ENCODE measurements at places on chromosomes 5 and 9.

DNA sequence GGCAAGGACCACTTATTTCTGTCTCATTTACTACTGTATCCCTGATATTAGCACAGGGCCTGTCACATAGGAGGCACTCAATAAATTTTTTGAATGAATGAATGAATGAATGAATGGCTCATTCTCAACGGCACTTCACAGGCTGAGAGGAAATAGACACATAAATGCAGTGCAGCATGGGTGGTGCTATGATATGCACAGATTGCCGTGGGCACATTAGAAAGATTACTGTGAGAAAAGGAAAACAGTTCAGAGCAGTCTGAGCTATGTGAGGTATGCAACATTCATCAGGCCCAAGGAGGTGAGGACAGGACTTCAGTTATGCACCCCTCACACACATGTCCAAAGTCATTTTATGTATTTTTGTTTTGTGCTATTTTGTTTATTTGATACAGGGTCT, 6.4 kb upstream of the NOL6 start:
- DNase-seq, result no peak

DNA sequence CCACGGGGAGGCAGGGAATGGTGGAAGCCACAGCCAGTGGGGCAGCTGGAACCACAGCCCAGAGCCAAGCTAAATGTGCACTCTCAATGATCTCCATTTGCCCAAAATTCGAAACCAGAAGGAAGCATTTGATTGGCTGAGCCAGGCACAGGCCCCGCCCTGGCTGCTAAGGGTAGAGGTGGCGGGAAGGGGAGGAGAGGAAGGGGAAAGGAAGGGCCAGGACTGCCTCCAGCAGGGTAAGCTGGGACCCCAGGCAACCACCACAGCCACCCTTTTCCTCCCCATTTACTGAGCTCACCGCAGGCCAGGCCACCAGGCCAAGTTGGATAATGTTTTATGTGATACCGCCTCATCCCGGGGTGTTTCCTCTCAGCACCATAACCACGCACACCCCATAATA, 100.3 kb upstream of the RAPGEF1 start:
- DNase-seq, result no peak

DNA sequence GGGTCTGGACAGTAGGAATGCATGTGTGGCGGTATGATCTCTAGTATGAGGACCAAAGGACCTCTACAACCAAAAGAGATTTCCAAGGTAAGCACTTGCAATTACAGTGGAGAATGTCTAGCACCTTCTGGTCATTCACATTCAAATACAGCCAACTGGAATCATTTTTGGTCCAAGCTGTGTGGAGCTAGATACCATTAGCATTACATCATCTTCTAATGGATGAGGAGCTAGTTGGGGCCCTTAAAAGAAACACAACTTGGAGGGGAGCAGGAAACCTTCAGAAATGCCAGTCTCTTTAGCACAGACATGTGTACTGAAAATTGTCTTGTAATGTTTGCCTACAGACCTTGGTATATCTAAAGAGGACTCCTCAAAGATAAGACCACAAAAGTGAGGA, 244.7 kb downstream of the BNC2 start:
- DNase-seq, result no peak

GRCh38 chr5:153981905-153982605, 56.7 kb downstream of the FAM114A2 start:
- DNase-seq, result no peak

DNA sequence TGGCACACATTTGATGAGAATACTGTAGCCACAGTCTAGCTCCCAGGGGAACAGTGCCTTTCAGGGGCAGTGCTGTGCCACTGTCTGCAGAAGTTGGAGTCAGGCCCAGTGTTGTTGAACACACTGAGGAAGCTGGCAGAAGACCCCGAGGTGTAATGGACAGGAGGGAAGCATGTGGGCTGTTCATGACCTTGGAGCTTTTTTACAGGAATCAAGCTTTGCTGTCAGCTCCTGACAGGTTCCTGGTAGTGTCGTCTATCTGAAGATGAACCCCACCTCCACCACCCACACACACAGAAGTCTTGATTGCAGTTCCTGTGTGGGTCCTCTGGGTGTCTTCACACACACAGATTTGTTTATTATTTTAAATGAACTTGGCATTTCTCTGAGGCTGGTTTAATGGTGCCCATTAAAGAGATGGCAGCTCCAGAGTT, 40.3 kb upstream of the TNFAIP8 start:
- DNase-seq, result no peak

GRCh38 chr9:108269371-108269770, 586.4 kb downstream of the ACTL7B start:
- DNase-seq, result no peak

DNA sequence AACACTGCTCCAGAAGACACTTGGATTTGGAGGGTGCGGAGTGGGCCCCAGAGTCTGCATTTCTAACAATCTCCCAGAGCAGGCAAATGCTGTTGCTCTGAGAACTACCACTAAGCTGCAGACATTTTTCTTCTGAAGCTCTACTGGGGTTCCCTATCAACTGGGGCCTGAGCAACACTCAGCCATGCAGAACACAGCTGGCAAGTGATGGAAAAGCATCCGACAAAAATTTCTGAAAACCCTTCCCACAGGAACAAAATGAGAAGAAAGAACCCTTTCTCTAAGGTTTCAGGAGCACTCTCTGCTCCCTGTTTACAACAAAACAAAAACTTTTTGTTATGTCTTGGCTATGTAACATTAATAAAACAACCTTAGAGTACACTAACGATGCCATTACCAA, 516.9 kb downstream of the CTNND2 start:
- DNase-seq, result no peak

DNA sequence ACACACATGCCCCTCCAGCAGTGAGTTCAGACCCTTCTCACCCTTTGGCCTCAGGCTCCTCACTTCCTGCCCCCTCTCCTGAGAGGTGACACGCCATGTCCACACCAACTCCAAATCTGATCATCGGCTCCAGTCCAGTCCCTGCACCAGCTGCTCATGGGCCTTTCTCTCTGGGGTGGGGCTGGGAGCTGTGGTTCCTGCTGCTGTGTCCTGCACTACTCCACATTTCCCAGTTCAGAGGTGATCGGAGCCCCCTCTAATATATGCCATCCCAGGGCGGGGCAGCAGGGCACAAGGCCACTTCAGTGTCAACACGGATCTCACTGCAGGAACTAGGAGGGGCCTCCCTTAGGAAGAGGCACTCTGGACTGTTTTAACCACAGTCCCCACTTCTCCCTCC, 91.5 kb downstream of the ADAMTS2 start:
- DNase-seq, result no peak

- no peak for DNase-seq
Observed at GRCh38 chr5:121987685-121988073, 25.9 kb downstream of the SRFBP1 start.

- DNase-seq, result no peak
Observed at GRCh38 chr5:172172912-172173563, 15.0 kb downstream of the STK10 start.

DNA sequence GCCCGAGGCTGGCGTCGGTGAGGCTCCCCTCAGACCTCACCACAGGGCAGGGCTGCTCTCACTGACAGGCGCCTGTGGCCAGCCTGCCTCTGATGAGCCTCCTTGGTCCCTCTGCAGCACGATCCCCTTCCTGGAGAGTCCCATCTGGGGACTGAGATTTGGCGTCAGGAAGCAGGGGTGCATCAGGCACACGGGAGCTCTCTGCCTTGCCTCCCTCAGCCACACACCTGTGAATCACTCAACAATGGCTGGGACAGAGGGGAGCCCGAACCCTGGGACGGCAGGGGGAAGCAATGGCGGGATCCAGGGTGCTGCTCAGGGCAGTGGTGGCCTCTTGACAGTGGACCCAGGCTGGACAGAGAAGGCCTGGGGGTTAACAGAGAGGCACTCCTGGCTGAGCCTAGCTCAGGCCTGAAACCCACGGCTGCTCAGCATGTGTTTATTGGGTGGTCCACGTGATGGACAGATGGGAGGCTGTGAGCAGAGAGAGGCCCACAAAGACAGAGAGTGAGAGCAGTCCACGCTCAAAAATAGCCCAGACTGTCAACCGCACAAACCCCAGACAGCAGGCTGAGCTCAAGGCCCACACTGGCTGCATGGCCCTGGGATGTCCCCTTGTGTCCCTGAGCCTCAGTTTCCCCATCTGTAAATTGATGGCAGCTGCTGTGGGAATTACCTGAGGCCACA, 11.9 kb downstream of the RASGEF1C start:
- peak; percentile 28 for DNase-seq

DNA sequence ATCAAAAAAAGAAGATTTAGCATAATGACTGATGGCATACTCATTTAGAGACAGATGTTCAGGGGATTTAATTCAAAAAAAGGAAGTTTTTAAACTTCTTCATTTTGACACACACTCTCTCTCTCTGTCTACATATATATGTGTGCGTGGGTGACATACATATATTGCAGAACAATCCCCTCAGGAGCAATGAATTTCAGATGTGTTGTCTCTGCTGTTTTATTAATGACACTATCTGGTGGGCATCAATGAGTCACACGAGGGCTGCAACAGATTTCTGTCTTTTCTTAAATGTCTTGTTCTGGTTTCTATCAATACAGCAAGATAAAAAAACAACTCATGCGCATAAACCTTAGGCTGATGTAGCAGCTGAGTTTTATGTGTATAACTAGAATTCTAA, 123.5 kb upstream of the SLCO6A1 start:
- no peak for DNase-seq

GRCh38 chr9:77731008-77731698, 83.0 kb upstream of the GNA14 start:
- peak; percentile 20 for DNase-seq

GRCh38 chr5:1299961-1300360, 5.1 kb upstream of the TERT start:
- no peak for DNase-seq

- DNase-seq, result no peak
Observed at GRCh38 chr5:180689775-180690174, 40.4 kb upstream of the FLT4 start.

- DNase-seq, result no peak
Observed at GRCh38 chr9:88258024-88258423, 119.7 kb upstream of the SPATA31C2 start.

DNA sequence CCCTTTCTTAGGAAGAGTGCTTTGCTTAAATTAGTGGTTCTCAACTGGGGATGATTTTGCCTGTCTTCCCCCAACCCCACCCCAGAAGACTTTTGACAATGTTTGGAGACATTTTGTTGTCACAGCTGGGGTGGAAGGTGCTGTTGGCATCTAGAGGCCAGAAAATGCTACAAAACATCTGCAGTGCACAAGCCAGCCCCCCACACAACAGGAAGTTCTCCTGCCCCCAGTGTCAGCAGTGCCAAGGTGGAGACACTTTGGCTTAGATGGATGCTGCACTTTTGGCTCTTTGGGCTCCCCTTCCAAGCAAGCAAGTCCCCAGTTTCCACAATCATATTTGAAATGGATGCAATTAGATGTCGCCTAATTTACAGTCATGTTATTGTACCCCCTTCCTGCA, 2.7 kb downstream of the HEMGN start:
- DNase-seq, result no peak

DNA sequence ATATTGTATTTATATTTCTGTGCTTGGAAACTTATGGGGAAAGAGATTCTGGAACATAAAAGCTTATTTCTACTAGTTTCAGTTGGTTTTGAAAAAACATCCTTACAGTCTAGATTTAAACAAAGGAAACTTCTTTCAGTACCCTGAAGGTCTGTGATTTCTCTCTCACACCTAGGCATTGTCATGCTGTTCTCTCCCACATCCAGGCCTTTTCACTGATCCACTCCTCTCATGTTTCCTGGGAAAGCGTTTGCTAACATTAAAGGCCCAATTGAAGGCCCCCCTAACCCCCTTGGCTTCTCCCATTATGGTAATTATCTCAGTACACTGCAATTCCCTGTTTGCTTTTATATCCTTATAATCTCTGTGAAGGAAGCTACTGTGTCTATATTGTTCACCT, 856 bp upstream of the PCDHGA3 start:
- DNase-seq, result no peak

DNA sequence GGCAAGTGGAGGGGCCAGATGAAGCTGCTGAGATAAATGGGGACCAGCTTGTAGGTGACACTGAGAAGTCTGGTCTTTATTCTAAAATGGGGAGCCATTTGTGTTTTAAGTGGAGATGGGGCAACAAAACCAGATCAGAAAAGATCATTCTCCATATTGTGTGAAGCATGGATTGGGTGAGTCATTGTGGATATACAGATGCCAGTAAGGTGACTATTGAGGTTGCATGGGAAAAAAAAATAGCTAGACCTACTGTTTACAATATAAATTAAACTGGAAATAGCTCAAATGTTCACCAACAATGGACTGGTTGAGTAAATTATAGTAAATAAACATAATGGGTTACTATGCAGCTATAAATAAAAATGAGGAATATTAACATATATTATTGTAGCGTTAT, 5.4 kb upstream of the MAP1B start:
- DNase-seq, result no peak

DNA sequence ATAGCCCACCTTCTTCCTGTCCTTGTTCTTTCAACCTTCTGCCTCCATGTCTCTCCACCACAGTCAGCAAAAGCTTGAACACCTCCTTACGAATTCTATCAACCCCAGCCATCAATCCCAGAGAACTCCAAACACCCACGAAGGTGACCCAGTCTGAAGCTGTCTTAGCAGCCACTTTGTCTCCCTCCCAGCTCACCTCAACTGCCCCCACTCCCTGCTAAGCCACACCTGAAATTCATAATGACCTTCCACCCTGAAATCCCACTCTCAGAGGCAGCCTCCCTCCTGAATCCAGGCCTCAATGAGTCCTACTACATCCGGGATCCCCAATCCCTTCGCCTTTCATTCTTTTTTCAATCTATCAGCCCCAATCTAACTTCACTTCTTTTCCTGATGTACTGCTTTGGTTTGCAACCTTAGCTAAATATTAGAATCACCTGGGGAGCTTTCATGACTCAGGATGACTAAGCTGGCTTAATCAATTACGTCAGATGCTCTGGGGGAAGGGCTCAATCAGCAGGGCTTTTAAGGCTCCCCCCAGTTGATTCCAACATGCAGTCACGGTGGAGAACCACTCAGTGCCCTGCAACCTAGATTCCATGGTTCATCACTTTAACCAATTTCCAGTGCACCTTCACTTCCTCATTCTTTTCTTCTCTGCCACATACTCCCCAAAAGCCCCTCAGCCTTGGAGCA, 32.2 kb downstream of the BHMT start:
- no peak for DNase-seq

DNA sequence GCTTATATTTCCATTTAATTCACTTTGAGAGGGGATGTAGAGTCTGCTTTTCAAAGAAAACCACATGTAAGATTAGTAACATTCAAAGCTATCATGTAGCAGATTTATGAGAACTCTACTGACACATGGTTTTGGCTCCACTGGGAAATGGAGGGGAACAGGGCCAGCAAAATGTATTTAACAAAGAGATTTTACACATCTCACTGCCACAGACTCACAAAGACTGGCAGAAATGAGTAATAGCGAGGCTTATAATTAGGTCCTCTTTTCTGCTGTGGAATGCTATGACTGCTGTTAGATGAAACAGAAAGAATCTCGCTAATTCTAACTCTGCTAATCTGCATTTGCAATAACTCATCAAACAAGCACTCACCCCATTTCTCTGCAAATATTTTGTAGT, 4.5 kb downstream of the DAP start:
- no peak for DNase-seq

DNA sequence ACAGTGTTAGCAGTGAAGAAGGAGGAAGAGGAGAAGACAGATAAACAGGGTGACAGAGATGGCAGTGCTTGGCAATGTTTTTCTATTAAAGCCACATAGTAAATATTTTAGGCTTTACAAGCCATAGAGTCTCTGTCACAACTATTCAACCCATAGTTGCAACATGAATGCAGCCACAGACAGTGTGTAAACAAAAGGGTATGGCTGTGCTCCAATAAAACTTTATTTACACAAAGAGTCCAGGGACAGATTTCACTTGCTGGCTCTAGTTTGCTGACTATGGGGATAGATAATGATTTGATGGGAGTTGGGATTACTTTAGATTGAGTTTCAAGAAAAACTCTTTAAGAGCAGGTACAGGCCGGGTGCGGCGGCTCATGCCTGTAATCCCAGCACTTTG, 224.8 kb upstream of the SEMA6A start:
- no peak for DNase-seq
